T follicular helper cell (primary cell): ENCODE measurements at places on chromosomes 5 and 9.

- no peak for DNase-seq
Observed at GRCh38 chr5:148805326-148806290, 20.8 kb upstream of the ADRB2 start.

DNA sequence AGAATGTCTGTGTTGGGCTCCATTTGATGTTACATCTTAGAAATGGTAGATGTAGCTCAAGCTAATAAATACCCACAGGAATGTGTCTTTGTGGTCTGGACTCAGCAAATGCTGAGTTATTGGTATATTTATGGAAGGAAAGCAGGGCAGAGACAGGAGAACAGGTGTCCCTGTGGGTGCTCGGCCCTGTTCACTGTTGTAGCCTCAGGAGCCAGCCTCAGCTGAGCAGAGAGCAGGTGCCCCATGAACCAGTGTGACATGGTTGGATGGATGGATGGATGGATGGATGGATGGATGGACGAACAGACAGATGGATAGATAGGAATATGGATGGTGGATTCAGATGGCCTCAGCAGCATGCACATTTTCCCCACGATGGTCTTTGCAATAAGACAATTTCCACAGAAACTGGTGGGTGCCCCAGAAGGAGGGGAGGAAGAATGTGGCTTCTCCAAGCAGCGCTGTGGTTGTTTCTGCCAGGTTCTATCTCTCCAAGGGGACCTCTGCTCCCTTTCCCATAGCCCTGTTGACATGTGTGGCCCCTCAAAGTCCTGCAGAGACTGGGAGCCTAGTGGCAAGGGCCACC, 8.2 kb upstream of the IRF1 start:
- DNase-seq = no peak

GRCh38 chr9:115099901-115100300, 18.1 kb downstream of the TNC start:
- no peak for DNase-seq

DNA sequence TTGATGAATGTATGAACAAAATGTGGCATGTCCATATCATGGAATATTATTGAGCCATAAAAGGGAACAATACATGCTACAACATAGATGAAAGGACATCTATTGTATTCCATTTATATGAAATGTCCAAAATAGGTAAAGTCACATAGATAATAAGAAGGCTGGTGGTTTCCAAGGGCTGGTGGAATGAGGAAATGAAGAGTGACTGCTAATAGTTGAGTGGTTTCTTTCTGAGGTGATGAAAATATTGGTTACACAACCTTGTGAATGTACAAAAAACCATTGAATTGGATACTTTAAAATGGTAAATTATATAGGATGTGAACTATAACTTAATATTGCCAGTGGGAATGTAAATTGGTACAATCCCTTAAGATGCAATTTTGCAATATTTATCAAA, 5.2 kb downstream of the ARSB start:
- DNase-seq = no peak

DNA sequence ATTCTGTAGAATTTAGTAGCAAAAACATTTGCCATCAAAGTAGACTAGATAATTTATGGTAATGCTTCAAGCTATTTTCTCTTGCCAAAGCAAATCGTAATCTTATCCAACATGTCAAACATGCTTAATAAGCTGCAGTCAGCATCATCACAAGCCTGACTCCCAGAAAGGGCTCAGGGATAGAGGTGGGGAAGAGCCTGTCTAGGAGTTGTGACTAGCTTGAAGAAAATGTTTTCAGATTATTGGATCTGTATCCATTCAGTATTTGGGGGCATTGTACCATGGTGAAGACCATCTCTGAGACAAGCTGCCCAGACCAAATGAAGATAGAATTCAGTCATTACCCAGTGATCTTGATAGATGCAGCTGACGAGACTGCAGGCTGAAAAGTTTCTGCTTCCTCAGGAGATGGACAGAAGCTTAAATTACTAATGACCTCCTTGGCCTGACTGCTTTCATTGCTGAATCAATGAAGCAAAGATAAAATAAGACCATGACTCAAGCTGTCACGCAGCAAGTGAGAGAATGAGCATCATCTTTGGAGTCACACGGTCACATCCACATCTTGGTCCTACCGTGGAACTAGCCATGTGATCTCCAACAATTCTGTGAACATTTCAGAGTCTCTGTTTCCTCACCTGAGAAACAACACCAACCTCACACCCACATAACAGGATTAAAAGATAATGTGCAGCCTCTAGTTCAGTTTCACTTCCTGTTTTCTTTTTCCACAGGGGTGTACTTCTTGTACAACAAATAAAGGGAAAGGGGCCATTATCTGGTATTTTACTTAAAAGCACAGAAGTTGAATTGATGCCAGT, 9.4 kb downstream of the ERAP2 start:
- no peak for DNase-seq

GRCh38 chr9:89498852-89499480, 1.1 kb upstream of the SEMA4D start:
- no peak for DNase-seq

DNA sequence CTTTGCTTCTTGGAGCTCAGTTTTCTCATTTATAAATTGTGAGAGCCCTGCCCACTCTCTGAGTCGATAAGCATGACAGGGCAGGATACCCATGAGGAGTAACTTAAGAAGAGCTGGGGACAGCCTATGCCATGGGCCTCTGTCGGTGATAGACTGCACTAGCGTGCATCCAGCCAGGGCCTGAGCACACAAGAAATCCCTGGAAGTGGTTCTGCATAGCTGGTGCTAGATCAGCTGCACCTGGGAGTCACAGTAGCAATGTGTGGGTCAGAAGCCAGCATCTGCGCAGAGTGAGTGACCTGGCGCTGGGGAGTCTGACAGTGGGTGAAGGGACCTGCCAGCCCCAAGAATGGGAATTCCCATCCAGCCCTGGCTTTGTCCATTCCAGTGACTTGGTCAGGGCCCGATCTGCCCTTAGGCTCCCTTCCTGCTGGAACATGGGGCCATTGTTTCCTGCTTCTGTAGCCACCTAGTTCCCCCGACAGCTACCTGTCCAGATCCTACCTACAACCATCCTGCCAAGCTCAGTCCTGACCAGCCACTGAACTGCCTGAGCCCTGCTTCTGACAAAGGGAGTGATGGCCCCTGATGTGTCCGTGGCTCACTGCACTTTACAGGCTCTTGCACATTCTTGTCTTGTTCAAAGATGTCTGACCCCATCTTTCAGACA, 35.9 kb upstream of the NANS start:
- DNase-seq = no peak

DNA sequence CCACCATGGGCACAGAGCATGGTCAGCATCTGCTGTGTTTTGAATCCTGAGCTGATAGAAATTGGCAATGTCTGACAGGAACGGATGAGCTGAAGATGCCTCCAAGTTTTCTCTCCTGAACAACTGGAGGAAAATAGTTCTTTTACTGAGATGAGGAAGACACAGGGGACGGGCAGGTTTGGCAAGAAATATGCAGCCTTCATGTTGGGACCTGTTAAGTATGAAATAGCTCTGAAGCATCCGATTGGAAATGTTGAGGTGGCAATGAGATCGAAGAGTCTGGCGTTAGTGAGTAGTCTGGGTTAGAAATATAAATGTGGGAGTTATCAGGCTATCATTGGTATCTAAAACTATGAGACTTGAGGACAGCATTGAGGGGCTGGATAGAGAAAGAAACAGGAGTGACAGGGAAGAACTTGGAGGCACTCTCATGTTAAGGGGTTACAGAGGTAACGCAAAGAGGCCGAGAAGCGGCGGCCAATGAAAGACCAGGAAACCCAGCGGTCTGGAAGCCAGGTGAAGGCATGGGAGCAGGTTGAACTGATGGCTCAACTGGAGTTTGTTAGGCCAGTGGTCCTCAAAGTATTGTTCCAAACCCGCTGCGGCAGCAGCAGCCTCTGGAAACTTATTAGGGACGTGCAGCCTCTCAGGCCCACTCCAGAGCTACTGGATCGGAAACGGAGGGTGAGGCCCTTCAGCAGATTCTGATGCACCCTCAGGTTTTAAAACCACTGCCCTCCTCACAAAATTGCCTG, 1.0 kb upstream of the MAMDC2 start:
- DNase-seq = no peak
